GM12892 (cell line): ENCODE measurements at places on chromosomes 16 and 17.

GRCh38 chr17:34623856-34624766 lies 44.7 kb downstream of the TMEM132E start:
- DNase-seq: no peak

DNA sequence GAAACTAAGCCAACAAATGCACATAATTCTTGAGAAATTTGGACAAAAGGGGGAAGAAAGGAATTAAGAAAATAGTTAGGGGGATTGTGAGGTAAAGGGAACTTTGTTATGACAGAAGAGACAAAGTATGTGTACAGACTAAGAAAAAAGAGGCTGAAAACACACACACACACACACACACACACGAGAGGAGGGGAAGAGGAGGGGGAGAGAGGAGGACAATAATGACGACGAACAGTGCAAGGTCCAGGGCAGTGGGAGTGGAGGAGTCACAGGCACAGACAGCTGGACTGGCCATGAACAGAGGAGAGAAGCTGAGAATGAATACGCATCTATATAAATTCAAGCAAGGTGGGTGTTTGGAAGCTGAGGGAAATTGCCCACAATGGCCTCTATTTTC lies 44.6 kb downstream of the MARVELD3 start:
- no peak for DNase-seq

GRCh38 chr16:66273053-66273452 lies 93.4 kb upstream of the CDH5 start:
- DNase-seq: no peak

GRCh38 chr17:80423536-80424225 lies 8.7 kb downstream of the ENDOV start:
- DNase-seq: peak; percentile 21

DNA sequence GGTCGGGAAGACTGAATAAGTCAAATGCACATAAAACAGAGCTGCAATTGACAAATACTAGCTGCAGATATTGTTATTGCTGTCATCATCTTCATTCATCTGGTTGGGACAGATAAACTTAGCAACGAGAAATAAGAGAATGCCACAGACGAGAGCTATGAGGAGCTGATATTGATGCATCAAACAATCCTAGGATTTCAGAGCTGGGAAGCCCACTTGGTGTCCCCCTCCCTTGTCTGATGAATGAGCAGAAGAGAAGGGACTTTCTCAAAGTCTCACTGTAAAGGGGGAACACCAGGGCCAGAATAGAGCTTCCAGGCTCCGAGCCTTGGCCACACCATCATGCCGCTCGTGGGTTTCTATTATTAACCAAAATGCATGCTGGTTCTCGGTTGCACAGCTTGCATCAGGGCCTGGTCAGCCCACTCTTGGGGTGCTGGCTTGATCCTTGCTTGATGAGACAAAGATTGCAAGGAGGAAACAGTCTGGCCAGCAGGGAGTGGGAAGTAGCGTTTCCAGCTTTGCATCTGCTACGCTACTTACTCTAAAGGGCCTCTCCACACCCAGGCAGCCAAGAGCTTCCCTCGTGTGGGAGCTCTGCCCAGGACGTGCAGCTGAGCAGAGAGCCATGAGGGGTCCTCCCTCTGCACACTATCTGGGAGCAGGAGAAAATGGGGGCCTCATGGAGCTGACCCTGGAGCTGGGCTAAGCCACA lies 28.4 kb upstream of the EMP2 start:
- no peak for DNase-seq

DNA sequence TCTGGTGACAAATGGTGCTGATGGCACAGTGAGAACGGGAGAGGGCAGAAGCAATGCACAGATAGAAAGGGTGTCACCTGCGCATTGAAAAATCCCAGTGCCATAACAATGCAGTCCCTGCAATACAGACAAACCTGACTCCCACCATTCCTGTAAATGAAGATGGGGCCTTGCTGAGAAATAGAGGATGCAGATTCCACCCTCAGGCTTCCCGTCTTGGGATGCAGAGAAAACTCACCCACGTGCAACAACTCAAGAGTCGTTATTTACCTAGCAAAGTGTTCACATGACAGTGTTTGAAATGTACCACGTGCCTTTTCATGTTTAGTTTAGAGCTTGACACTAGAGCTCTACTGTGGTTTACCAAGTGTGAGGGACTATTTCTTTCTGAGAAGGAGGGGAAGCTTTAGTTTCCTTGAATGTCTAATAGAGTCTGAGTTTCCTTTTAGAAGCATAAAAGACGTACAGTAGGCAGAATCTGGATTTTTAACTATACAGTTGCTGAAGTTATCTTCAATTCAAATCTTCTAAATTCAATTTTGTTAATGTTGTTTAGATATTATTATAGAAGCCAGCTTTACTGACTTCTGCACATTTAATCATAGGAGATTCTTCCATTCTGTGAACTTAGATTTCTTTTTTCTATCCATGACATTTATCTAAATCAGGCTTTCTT lies 35.6 kb downstream of the WWOX start:
- DNase-seq: no peak

DNA sequence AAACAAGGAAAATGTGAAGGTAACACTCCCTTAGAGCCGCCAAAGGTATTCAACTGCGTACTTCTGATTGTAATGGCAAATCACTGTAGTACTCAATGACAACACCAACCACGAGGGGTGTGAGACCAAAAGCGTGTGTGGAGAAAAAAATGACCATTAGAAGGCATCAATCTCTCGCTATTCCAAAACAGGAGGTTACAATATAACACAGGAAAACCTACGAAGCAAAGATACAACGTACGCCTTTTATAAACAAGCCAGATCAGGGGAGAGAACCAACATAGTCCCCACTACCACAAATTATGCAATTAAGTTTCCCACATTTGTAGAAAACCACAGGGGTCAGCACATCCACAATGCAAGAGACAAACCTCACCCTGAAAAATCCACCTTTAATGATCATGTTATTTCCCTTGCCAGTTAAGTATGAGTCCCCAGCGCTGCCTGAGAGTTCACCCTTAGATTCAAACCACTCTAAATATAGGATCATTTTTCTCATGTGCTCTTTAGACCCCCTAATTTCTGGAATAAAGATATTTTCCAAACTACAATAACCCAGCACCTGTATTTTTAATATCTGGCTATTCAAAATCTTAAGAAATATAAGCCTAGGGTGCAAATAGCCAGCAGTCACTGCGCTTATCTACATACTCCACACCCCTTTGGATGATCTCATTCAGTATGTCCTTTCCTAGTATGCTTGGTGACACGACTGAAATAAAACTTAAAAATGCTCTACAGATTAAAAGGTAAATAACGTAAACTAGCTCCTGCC lies 12.4 kb downstream of the TEX14 start:
- no peak for DNase-seq

GRCh38 chr17:40303009-40303657 lies 5.8 kb upstream of the RARA start:
- DNase-seq: no peak

DNA sequence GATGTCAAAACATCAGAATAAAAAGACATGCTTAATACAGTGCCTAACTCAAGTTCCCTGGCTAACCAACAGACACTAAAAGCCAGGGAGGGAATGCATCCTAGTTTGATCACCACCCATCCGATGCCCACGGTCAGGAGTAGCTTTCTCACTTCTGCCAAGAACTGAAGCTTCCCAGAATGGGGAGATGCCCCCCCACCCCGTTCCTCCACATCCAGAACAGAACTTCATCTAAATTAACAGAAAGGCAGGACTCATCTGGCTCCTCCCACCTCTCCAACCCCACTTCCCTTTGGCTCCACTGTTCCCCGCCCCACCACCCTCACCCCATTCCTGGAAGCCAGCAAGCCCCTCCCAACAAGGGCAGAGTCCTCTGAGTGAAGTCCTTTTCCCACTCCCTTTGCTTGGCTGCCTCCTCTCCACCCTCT lies 33.7 kb downstream of the GDE1 start:
- no peak for DNase-seq

DNA sequence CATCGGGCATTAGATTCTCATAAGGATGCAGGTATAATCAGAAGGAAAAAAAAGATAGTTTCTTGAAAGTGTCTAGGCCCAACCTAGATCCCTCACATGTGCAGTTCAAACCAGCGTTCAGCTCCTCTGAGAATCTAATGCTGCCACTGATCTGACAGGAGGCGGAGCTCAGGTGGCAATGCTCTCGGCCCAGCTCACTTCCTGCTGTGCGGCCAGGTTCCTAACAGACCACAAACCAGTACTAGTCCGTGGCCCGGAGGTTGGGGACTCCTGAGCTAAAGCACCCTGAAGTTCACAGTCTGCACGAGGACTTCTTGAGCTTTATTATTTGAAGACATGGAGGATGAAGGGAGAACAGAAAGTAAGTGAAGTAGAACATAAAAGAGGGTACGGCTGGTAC lies 16.8 kb downstream of the SMCR8 start:
- DNase-seq: no peak

- no peak for DNase-seq
These were observed 13.1 kb upstream of the LASP1NB start for GRCh38 chr17:38912221-38912813.

DNA sequence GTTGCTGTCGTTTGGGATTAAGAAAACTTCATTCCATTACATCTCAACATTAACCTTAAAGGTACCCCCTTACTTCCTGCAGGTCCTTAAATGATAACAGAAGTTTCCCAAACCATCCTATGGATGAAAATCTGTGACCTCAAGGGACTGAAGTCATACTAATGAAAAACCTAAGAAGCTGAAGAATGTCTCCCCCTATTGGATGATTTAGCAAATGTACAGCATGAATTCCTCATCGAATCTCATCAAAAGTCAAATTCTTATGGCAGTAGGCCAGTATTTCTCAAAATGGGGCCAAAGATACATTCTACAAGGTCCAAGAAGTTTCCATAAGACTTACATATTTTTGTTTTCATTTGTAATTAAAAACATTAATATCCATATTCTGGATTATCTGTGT lies 13.5 kb downstream of the SCO1 start:
- DNase-seq: no peak

DNA sequence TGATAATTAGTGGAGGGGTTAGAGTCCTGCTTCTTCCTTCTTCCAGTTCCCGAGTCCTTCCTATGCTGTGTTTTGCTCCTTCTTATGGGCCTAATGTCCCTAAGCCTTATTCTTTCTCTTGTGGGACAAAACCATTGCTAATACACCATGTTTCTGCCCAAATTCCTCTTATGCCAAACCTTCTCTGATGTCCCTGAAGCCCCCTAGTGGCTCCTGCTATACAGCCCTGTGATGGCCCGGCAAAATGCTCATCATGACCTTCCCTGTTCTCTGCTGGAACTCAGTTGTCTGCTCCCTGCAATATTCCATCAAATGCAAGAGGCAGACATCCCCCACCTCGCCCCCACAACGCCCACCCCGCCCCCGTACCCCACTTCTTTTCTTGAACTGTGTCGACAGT lies 171.6 kb downstream of the CDH11 start:
- no peak for DNase-seq

GRCh38 chr16:60060731-60061130 lies 1326.6 kb upstream of the GOT2 start:
- DNase-seq: no peak

DNA sequence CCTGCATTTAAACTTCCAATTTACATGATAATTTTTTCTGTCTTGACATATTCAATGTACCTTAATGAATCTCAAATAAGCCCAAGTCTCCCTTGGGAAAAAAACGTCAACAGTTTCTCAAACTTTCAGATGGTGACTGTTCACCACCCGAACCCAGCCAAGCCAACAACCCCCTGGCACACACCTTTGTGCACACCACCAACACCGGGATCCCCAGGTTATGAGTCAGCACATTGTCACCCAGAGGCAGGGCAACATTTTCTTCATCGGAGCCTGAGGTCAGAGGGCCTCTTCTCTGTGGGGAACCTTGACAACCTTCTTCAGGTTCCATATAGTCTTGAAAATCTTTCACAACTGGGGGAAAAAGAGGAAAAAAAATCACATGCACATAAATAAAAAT lies 15.5 kb downstream of the DYNC1LI2 start:
- DNase-seq: no peak

DNA sequence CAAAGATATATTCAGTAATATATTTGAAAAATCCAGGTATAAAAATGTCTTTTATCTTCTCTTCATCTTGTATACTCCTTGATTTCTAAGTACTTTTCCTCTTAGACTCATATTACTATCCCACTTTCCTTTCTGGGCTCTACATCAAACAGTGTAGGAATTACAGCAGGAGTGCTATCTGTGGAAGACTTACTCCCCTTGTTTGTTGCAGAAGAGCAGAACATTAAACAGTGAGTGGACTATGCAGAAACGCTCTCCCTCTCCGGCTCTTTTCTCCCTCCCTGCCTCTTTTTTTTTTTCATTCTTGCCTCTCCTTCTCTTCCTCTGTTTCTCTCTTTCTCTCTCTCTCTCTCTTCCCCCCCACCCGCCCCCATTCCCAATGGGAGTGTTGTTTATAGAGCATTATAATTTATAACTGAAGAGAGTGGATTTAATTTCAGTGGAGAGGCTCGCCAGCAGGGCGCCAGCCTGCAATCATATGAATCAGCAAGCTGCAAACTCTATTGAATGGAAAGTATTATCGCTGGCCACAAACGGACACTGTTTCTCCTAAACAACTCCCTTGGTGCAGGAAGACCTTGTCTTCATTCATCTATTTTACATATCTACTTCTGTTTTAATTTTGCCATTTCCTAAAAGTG lies 242.3 kb upstream of the TBX2 start:
- DNase-seq: no peak

DNA sequence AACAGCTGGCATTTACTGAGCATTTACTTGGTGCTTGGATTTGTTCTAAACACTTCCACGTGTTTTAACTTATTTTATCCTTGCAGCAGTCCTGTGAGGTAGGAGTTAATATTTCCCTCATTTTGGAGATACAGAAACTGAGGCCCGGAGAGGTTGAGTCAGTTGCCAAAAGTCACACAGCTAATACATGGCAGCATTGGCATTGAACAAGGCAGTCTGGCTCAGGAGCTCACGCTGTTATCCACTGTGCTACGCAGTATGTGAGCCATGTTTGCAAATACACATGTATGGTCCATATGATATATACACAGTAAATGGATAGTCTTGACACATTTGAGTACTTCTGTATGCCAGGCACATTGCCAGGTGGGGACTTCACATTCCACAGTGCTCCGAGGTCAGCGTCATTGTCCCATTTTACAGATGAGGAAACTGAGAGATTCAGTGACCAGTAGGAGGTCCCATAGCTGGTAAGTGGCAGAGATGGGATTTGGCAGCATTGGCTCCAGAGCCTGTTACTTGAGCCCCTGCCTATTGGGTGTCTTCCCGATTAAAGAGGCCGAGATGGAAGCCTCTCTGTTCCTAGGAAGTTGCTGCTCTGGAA lies 110.7 kb downstream of the ABCC6 start:
- no peak for DNase-seq

DNA sequence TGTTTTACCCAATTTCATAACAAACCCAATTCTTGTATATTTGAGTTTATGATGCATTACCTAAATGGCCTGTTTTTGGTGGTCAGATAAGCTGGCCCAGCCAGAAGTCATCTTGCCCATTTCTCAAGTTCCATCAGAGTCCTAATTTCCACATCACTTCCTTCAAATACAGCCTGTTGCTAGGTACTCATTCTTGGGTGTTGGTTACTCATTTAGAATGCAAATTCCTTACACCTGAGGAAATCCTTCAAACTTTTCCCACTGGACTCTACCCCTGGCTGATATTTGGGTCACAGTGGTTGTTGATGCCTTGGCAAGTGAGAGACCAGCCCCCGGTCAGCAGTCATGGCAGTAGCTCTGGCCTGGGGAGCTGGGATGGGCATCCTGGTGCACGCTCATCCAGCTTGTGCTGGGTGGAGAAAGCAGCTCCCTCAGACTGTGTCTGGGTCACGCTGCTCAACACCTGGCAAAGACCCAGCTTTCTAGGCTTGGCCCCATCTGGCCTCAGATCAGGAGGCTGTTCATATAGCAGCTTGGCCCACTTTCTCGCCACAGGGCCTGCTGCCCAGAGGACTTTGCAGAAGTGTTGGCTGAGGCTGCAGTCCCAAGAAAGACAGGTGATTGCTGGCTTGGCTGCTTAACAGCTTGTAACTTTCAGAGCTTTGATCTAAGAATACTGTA lies 25.8 kb downstream of the WSB1 start:
- no peak for DNase-seq
